ENCODE measurements at places on chromosomes 16 and 17.

DNA sequence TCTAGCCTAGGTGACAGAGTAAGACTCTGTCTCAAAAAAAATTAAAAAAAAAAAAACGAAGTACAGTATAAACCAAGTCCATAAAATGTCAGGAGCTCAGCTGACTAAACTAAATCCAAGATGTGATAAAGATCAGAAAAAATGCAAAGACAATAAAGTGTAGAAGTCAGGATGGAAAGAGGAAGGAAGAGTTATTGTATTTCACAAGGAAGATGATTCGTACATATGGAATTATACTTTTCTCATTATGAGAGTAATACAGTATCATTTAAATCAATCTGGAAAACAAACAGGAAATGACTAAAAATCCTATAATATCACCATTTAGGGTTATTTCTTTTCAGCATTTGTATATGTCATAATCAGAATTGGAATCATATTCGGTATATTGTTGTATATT lies 11.4 kb upstream of the APOH start:
- DNase-seq = no peak

- DNase-seq = no peak
Measured at GRCh38 chr16:85321509-85322271, 209.4 kb upstream of the CIBAR2 start.

DNA sequence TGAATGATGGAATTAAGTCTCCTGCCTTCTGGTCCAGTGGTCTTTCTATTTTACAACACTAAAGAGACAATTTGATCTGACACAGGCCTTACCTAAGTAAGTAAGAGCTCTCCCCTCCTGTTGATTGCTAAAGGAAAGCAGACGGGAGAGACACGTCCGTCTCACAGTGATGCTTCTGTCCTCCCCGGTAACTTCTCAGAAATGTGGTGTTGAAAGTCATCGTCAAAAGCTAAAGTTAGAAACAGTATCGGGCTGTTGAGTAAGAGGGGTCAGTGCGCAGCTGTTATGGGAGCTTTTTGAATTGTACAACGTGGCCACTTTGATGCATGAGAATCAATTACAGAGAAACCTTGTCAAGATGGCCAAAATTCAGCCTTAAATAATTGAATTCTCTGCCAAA lies 1.9 kb upstream of the RBFOX1 start:
- no peak for DNase-seq

GRCh38 chr16:64361753-64362152 lies 760.1 kb downstream of the CDH11 start:
- DNase-seq = no peak

GRCh38 chr17:60167065-60167741 lies 17.4 kb downstream of the CA4 start:
- DNase-seq = no peak

DNA sequence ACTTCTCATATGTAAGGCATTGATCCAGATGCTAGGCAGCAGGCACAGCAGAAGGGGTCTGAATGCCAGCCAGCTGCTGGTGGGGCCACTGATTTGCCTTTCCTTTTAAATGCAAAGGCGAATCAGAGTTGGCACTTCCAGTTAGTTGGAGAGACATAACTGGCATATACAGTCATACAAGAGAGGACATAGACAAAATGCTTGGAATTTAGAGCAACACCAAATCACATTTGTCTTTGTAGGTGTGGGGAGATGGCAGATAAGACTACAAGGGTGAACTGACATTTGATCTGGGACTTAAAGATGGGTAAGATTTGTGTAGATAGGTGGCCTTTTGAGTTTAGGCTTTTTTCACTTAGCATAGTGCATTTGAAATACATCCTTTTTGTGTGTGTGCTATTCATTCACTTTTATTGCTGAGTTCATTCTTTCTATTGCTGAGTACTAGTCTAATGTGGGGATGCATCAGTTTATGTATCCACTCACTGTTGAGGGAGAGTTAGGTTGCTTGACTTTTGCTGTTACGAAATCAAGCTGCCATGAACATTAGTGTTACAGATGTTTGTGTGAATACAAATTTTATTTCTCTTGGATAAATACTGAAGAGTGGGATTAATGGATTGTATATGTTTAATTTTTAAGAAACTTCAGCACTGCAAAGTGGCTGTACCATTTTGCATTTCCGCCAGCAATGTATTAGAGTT lies 74.1 kb downstream of the SPECC1 start:
- DNase-seq = no peak

GRCh38 chr16:27706866-27707685 lies 157.1 kb downstream of the KATNIP start:
- DNase-seq = no peak

DNA sequence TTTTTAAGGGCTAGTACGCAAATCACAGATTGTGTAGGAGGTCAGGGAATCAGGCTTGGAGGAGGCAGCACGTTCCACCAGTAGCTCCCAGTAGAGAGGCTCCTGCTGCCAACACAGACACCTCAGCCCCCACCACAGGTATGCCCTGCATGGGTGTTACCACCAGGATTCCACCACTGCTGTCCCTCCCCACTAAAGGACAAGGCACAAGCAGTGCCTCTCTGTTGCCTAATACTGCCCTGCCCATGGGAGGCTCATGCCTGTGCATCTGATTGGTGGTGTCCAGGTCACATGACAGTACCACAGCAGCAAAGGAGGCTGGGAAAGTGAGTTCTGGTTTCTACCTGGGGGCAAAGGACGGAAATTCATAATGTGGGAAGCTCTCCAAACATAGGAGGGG lies 33.6 kb upstream of the CACNG4 start:
- DNase-seq = no peak

GRCh38 chr17:42016411-42016831 lies 818 bp downstream of the DNAJC7 start:
- no peak for DNase-seq

DNA sequence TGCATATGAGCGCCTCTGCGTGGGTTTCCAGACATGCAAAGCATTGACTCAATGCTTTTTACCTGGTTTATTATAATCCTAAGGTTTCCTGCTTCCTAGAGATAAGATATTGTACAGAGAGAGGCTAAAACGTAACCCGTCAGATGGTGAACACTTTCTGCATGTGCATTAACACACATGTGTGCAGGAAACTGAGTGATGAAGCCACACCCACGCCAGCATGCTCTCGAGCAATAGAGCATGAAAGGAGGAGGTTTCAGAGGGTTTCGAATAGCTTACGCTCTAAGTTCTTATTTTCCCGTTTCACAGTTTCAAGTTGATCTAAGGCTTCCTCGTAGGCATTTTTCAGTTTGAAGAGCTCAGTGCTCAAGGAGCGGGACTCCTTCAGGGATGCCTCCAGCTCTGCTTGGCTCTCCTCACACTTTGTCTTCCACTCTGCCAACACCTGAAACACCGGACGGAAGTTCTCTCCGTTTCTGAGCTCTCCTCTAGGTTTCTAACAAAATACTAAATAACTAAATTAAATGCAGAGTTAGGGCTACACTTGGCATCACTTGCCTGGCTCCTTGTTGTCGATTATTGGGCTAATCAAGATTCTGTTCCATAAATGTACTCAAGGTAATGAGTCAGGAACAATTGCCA lies 23.2 kb downstream of the MYH3 start:
- no peak for DNase-seq

- DNase-seq = no peak
Measured at GRCh38 chr16:56936950-56937349, 5.0 kb downstream of the HERPUD1 start.

- no peak for DNase-seq
Measured at GRCh38 chr16:80759419-80760162, 44.8 kb downstream of the CDYL2 start.

Data from activated CD8-positive, alpha-beta memory T cell treated with anti-CD3 and anti-CD28 coated beads, Interleukin-2, amount 50 U/mL, for 4 hours (primary cell).